8988T (cell line): ENCODE measurements at places on chromosomes 5 and 9.

DNA sequence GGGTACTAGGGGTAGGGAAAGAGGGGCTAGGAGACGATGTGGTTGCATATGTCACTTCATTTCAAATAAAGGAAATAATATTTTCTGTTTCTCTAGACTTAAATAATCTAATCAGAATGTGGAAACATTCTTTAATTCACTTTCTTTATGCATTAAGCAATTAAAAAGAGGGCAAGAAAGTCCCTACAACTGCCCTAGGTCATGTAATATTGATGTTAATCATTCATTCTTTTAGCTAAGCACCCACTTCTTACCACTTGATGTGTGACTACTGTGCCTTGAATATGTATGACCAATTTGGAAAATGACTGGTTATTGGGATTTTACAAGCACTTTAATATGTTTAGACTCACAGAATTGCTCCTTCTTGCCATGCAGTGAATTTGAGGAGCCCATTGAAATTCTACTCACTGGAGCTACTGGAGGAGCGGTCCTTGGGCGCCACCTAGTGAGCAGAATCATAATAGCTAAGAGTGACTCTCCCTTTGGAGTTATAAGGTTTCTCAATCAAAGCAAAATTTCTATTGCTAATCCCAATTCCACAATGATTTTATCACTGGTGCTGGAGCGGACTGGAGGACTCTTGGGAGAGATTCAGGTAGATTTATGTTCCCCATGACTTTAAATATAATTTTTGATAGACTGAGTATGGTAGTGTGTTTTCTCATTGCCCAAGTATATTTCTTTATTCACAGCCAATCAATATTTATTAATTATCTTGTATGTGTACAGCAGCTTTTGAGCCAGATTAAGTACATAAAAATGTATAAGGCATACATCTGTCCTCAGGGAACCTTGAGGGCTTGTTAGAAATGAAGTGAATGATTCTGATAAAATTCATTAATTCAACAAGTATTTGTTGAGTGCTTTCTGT is 225.1 kb downstream of the ADGRV1 start:
- no peak for DNase-seq

GRCh38 chr5:109614301-109614700 is 75.4 kb upstream of the MAN2A1 start:
- no peak for DNase-seq

- no peak for DNase-seq
Measured at GRCh38 chr5:83000922-83001321, 76.3 kb downstream of the TMEM167A start.

DNA sequence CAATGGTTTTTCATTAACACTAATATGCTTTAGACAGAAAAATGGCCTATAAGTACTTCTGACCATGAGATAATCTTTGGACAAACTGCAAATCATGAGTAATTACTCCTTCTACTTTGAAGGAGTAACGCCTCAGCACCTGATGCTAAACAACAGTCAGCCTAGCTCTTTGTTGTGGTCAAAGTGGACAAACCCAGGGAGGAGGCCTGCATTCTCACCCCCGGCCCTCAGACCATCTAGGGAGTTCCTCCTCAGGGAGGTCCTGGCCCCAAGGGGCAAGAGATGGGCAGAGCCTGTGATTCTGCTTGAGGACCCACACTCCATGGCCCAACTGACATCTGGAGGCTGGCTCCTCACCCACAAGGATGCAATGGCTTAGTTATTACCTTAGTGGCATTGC is 48.2 kb upstream of the ANGPTL2 start:
- DNase-seq: no peak

GRCh38 chr5:88734983-88735382 is 148.0 kb downstream of the MEF2C start:
- DNase-seq: no peak

GRCh38 chr9:94039786-94040185 is 44.5 kb upstream of the PTPDC1 start:
- DNase-seq: no peak

DNA sequence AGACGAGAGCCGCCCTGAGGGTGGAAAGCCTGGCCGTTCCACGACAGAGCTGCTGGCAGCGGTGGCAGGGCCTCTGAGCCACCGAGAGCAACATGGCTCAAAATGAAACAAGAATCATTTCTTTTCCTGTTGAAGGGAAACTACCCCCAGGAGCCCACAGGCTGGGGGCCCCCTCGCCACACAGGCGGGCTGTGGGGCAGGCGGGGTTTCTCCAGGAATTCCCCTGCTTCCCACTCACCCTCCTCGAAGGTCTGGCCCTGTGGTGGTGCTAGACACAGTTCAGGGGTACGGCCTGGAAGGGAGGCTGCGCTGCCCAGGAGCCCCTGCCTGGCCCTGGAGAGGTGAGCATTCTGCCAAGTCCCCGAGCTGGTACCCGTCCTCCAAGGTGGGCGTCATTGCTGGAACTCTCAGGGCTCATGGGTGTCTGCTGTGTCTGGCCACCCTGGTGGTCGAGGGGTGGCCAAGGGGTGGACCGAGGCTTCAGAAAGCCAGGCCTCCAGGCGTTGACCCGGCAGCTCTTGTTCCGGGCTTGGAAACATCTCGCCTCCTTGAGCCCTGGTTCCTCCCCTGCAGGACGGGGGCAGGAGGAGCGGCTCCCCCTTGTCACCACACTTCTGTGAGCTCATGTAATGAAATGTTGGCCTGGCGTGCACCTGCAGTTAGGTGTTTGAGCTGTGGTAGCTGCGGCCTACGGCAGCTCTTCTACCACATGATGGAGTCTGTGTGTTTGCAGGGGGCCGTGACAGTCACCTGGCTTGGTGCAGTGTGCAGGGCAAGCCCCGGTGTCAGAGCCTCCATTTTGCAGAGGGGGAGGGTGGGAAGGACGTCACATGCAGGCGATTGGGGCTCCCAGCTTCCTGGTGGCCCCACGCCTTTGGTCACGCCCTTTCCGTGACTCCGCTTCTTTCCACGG is 65.3 kb downstream of the RXRA start:
- DNase-seq: no peak

DNA sequence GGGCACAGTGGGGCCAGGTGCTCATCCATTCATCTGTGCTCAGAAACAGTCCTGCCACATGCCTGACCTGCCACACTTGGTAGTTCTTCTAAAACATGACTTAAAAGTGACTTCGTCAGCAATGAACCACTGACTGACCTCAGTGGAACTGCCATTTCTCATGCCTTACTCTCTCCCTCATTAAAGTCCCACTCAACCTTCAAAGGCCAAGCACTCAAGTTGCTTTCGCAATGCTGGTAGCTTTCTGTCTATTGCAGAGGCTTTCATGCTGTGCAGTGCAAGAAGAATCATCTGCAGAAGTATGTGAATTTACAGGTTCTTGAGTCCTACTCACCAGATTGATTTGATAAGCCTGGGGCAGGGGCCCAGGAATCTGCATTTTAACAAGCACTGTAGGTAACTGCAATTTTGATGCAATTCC is 23.9 kb downstream of the B4GALT1 start:
- DNase-seq: no peak

GRCh38 chr5:180486636-180487149 is 7.5 kb upstream of the CNOT6 start:
- no peak for DNase-seq

- DNase-seq: no peak
Measured at GRCh38 chr9:93295031-93295430, 111.1 kb downstream of the WNK2 start.

- peak; percentile 33 for DNase-seq
Measured at GRCh38 chr5:16856531-16856930, 79.6 kb downstream of the MYO10 start.

GRCh38 chr9:122561446-122561845 is 8.5 kb downstream of the OR1N2 start:
- no peak for DNase-seq

GRCh38 chr5:166165596-166165995 is 2125.8 kb upstream of the WWC1 start:
- no peak for DNase-seq

GRCh38 chr9:72292874-72293607 is 72.0 kb downstream of the ZFAND5 start:
- no peak for DNase-seq

DNA sequence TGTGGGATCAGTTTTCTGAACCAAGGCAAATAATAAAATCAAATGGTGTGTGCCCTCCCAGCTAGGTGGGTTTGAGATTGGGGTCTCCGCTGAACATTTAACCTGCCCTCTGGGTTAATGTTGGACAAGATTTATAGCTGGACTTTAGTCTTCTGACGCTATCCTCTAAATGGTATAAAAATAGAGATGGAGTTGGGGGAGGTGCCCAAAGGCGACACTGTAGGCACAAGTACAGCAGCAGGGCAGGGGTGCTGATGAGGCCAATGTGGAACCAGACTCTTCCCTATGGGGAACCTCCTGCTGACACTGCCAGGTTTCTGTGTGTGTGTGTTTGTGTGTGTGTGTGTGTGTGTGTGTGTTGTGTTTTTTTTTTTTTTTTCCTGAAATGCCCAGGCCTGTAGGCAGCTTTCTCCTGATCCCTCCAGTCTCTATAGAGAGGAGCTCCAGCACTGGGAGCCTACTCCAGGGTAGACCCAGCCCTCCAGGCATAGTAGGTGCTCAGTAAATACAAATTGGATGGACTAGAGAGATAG is 37.9 kb downstream of the PCDH1 start:
- DNase-seq: no peak

GRCh38 chr5:179612577-179613459 is 10.7 kb downstream of the HNRNPH1 start:
- no peak for DNase-seq

- DNase-seq: no peak
Measured at GRCh38 chr9:33517373-33517772, 6.7 kb upstream of the ANKRD18B start.

GRCh38 chr5:174292348-174292747 is 246.8 kb downstream of the NSG2 start:
- DNase-seq: no peak

- DNase-seq: no peak
Measured at GRCh38 chr5:65332591-65332990, 149.1 kb downstream of the ADAMTS6 start.

GRCh38 chr9:126383406-126384046 is 56.9 kb downstream of the MVB12B start:
- no peak for DNase-seq

DNA sequence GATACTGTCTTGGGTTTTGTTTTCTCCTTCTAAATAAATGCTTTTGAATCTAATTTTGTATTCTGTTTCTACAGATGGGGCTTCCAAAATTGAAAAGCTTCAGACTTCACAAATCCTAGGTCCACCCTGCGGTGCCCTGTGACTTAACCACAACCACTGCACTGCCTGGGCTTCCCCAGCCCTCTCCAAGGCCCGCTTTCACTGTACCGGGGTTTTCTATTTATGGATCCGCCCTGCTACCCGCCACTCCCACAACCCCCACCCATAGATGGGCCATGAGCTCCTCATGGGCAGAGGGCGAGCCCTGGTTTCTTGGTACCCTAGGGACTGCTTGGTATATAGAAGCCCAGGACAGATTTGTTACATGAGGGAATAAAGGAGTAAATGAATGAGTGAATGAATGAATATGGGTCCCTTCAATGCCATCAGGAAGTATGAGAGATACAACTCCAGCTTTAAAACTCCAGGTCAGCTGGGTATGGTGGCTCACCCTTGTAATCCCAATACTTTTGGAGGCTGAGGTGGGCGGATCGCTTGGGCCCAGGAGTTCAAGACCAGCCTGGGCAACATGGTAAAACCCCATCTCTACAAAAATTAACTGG is 39.8 kb upstream of the NEK6 start:
- no peak for DNase-seq

DNA sequence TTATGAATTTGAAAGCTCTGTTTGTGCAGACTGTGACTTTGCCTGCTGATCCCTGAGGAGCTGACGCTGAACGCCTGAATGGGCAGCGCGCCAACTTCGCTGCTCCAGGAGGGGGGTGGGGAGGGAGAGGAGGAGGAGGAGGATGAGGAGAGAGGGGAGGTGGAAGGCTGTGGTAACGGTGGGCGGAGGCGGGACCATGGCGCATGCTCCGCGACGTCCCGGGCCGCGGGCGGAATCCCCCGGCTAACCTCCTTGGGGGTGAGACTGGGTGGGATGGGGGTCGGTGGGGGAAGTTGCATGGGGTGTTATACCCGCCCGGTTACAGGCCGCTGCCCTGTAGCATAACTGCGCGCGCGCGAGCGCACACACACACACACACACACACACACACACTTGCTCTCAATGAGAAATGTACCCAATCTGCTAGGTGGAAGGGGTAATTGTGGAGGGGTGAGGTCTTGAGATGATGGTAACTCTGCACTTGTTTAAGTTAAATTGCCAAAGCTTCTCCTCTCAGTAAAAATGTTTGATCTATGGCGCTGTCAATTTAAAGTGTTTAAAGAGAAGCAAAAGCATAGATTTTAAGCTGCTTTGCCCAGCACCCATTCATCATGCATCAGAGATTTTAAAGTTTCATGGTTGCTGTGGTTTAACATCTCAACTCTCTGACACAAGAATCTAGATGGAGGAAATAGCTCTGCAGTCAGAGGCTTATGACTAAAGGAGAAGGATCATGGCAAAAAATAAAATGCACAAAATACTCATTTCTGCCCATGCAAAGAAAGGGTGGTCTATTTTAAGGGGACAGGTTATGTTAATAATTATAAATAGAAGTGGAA is 76.6 kb upstream of the TBCA start:
- no peak for DNase-seq

- no peak for DNase-seq
Measured at GRCh38 chr5:130870691-130871090, 294.4 kb downstream of the HINT1 start.

DNA sequence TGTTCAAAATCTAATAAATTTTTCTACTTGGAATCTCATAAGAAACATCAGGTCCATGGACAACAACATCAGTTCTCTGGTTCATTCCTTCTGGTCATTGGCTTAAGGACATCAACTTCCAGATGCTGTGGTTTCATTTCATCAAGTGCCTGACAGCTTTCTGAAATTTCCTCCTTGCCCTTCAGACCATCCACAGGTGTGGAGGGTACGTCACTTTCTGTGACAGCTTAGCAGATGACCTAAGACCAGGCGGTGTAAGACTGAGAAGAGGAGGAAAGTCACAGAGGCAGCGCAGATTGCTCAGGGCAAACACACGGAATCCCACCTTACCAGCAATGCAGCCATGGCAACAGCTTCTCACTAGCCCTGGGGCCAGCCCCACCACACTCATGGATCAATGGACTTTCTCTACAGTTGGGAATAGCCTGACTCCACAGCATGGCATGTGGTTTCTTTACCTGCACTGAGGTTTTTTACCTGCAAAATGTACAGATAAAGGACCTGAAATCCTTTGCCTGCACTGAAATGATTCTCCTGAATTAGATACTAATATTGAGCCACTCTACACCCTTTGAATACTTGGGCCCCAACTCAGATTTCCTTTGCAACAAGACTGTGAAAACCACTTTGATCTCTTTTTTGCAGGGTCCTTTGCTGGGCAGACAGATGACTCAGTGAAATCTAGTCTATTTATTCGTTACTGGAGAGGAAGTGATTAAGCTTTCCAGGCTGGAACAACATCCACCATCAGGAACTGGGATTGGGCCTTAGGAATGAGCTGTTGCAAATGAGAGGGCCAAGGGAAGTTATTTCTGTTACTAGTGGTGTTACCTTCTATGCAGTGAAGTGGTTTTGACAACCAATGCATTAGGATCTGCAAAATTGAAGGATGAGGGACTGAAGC is 26.9 kb downstream of the TICAM2 start:
- no peak for DNase-seq

- no peak for DNase-seq
Measured at GRCh38 chr9:117542021-117542420, 127.2 kb upstream of the ASTN2 start.

GRCh38 chr9:137772281-137772873 is 105.2 kb upstream of the CACNA1B start:
- no peak for DNase-seq

- no peak for DNase-seq
Measured at GRCh38 chr9:79562749-79563386, 8.9 kb upstream of the TLE4 start.
